ENCODE measurements at places on chromosomes 4 and X. TPM values are rescaled to one million over a fixed set of nuclear protein-coding genes. Genes with fewer than 3 reads are reported as not detected.

Gene NDST3
- 6.5 TPM for total RNA-seq

Gene NOA1
- 16.4 TPM for total RNA-seq

Gene CCSER1
- 14.7 TPM for total RNA-seq

GRCh38 chr4:20193141-20193936 lies 58.4 kb upstream of the SLIT2 start:
- DNase-seq = no peak

DNA sequence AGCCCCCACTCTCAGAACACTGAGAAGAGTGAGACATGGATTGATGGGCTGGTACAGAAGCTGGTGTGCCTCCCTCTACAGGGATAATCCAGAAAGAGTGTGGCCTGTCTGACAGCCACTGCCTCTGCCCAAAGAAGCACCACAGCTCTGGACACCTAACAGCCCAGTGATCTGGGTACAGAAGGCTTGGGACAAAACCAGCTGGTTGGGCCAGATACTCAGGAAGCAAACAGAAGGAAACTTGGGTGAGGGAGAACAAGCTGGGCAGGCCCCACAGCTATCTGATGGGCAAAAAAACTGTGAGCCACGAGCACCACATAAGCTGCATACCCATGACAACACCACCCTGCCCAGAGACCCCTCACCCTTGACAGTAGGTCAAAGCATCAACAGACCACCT lies 46.9 kb downstream of the TMPRSS11F start:
- no peak for DNase-seq

GRCh38 chr4:145453163-145453520 lies 28.5 kb upstream of the SMAD1 start:
- DNase-seq = no peak

Measured in umbilical cord (tissue), 2 donors.